Activated naive CD8-positive, alpha-beta T cell treated with anti-CD3 and anti-CD28 coated beads, Interleukin-2, amount 50 U/mL, for 16 hours (primary cell): ENCODE measurements at places on chromosomes 5 and 9.

DNA sequence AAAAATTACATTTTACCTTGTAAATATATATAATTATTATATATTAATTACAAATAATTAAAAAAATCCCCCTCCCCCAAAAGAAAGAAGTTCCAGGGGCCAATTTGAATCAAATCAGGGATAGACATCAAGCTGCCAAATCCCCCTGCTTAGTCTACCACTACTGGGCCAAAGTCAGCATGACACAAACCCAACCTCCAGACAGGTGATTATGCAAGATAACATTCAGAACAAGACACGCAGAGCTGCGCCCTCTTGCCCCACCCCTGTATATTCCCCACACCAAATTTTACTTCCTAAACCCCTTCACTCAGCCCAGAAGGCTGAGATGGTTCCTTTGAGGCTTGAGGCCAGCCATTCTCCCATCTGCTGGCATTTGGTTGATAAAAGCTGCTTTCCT, 2059.1 kb upstream of the CDH6 start:
- no peak for DNase-seq

- DNase-seq, result no peak
Observed at GRCh38 chr5:151459680-151460324, 12.4 kb downstream of the SLC36A1 start.

DNA sequence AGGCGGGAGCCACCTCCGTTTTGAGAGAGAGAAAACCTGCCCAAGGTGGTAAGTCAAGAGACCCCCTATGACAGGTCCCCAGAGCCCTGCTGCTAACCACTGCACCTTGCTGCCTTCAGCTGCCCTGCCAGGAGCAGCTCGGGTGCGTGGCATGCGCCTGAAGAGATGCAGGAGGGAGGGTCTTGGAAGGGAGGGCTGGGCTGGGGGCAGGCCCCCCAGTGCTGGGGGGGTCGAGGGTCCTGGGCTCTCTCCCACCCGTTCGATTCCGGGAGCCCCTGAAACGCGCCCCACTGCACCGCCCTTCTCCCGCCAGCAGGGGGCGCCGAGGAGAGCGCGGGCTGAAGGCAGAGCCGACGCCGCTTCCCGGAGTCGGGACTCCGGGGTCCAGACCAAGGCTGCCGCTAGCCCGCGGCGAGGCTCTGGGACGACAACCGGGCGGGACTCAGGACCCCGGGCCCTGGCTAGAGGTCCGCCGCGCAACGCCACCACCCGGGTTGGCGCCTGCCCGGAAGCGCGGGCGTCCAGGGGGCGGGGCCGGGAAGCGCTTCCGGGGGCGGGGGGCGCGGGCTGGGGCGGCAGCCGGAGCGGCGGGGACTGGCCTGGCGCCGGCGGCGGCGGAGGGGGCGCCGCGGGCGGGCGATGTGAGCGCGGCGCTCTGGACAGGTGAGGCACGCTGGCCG, at the start of gene ZBTB34:
Gene ZBTB34, plus strand, starts transcription at position 563 of the 680 bp plus-strand sequence. CDS start 18,761 bp downstream, outside the sequence.
- peak; percentile 47 for DNase-seq

GRCh38 chr9:133351908-133352634, 4.1 kb downstream of the RPL7A start:
- no peak for DNase-seq

- no peak for DNase-seq
Observed at GRCh38 chr9:14524873-14525515, 168.2 kb downstream of the ZDHHC21 start.

GRCh38 chr9:134532084-134532483, 109.5 kb upstream of the COL5A1 start:
- DNase-seq, result no peak

- no peak for DNase-seq
Observed at GRCh38 chr5:122882831-122883230, 37.4 kb downstream of the SNX24 start.

DNA sequence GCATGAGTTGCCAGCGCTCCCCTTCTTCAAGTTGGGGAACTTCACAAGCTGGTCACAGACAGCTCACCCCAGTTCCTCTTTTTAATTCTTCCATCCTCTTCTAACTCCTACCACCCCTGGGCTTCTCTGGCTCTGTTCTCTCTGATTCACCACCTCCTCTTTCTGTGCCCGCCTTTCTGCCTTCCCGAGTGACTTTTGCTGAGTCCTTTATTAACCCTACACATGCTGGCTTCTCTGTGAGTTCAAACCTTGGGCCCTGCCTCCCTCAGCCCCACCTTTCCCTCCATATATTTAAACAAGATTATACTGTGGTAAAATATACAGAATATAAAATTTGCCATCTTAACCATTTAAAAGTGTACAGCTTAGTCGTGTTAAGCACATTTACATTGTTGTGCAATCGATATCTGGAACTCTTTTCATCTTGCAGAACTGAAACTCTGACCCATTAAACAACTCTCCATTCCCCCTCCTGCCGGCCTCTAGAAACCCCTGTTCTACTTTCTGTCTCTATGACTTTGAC, 32.0 kb downstream of the SLC46A2 start:
- no peak for DNase-seq

DNA sequence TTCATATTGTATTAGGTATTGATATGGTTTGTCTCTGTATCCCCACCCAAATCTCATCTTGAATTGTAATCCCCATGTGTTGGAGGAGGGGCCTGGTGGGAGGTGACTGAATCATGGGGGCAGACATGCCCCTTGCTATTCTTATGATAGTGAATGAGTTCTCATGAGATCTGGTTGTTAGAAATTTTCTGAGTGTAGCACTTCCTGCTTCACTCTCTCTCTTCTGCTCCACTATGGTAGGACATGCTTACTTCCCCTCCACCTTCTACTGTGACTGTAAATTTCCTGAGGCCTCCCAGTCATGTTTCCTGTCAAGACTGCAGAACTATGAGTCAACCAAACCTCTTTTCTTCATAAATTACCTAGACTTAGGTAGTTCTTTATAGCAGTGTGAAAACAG, 187.4 kb upstream of the SLC24A2 start:
- peak; percentile 0 for DNase-seq

DNA sequence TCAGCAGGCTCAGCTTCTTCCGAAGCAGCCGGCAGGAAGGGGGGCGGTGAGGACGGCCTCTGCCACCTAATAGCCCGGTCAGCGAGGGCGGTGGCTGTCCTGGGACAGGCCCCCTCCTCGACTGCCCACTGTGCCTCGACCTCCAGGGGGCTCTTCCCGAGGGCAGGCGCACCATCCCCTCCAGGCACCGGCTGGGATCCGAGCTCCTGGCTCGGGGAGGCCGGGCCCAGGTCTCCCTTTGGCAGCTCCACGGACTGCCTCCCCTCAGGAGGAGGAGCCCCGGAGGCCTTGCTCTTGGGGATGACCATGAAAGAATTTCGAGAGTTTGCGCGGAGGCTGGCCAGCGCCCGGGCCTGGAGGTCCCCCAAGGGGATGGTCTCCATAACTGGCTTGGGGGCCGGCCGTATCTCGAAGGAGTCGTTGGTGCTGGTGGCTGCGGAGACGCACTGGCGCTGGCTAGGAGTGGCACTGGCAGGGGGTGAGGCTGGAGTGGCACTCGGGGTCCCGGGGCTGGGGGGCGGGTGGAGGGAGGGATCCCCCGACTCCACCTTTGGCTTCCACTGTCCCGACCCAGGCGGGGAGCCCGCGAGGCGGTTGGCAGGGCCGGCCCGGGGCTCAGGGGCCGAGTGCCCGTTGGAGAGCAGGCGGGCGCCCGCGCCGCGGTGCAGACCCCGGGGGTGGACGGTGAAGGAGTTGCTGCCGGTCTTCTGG, 975 bp downstream of the TPRN start:
- DNase-seq, result no peak

DNA sequence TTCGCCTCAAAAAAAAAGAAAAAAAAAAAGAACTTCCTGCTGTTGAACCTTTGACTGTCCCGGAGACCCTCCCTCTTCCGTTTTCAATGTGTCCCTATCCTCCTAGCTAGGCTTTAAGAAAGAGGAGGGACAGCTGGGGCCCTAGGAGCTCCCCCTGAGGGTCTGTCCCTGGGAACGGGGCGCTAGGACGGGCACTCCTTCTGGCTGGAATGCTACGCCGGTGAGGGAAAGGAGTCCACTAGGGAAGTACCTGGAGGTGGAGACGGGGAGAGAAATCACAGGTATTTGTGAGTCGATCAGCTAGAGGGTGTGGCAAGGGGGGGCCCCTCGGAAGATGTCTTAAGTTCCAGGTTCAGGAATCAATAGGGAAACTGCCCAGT, 4.6 kb downstream of the SIT1 start:
- no peak for DNase-seq

DNA sequence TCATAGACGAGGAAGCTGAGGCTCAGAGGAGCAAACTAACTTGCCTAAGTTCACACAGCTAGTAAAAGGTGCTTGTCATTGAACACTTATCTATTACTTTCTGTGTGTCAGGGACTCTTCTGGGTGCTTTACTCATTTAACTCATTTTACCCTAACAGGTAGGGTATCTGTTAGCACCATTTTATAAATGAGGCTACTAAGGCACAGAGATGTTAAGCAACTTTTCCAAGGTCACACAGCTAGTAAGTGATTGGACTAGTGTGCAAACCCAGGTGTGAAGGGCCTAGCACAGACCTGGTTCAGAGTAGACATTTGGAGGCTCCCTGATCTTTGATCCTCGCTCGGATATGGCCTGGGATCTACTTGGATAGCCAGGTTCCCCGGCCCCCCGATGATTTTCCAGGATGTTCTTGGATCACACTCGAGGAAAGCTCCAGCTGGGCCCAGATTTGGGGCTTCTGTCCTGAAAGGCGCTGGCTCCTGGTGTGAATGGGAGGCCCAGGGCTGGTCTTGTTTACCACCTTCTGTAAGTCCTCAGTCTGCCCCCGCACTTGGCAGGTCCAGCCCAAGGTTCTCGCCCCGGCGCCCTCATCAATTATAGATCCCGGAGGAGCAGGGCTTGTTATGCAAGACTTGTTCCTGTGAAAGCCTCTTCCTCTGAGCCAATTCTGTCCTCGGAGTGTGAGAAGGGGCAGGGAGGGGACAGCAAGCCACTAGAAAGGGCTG, 37.5 kb downstream of the GSN start:
- no peak for DNase-seq

DNA sequence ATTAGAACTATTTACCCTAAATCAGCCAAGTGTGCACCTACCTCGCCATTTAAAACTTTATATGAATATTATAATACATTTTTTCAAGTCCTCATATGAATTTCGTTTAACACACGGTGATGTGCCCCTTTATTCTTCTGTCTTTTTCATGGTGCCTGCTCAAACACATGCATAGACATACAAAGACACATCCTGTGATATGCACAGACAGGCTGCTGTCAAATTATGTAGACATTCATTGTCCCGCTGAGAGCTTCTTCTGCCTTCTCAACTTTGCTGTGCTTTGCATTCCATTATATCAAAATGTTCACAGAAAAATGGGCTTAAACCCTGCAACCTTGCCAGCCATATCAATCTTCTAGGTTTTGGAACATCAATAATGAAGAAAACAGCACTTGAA, 193.8 kb downstream of the NTRK2 start:
- no peak for DNase-seq

GRCh38 chr9:99085949-99086948, 18.7 kb upstream of the TGFBR1 start:
- DNase-seq, result no peak

GRCh38 chr5:124583469-124584350, 162.7 kb downstream of the ZNF608 start:
- no peak for DNase-seq

GRCh38 chr5:7976411-7977190, 107.7 kb downstream of the MTRR start:
- DNase-seq, result no peak

GRCh38 chr5:28254846-28255245, 1216.5 kb upstream of the CDH9 start:
- no peak for DNase-seq

DNA sequence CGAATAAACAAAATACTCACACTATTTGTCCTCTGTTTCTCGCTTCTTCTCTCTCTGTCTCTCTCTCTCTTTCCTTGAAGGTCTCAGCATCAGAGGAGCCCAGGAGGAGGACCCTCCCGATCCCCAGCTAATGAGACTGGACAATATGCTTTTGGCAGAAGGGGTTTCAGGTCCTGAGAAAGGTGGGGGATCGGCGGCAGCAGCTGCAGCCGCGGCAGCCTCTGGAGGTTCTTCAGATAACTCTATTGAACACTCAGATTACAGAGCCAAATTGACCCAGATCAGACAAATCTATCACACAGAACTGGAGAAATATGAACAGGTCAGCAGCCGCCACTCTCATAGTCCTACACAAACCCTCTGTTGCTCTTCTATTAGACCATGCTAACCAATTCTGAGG, 168.4 kb downstream of the PBX3 start:
- no peak for DNase-seq

- DNase-seq, result no peak
Observed at GRCh38 chr9:121324755-121325154, 45.3 kb downstream of the STOM start.

GRCh38 chr9:122221183-122221811, 7.5 kb downstream of the LHX6 start:
- DNase-seq, result no peak

DNA sequence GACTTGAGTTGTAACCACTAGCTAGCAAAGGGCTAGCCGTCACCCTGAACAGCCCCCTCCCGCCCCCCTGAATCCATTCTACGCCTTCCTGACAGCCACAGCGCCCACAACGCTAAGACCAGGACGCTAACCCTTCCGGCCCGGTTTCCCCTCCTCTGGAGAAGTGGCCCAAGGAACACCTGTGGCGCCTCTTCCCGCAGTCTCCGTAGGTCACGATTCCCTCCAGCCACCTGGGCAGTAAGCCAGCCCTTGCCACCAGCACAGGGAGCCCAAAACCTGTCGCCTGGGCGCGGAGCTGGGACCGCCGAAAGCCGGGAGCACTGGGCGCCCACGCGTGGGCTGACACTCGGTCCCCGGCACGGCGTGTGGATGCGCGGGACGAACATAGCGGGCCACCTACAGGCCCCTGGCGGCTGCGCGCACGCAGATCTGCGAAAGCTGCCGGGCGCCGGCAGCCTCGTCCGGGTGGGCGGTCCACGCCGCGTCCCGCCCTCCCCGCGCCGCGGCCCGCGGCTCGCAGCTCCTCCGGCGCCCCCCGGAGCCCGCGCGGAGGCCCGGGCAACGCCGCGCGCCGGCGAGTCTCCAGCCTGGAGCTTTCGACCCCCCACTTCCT, 596 bp downstream of the IRF1 start:
- DNase-seq, result no peak

DNA sequence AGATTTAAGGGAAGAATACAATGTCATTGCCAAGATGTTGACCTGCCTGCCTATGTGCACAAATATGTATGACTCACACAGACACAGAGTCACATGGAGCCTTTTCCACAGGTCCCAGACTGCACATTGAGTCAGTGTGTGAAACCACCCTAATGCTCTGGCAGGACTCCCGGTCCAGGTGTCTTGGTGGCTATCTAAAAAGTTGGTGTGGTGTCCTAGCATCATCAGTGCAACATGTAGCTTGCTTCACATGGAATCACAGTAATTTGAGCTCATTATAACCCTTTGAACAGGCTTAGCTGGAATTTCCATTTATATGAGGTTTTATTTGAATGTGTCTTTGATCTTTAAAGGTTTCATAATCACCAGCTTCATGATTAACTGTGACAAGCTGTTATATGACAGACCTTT, 10.7 kb downstream of the IFNA5 start:
- no peak for DNase-seq
